SJSA1 (cell line): ENCODE measurements at places on chromosomes 6 and 20. TPM values are rescaled to one million over a fixed set of nuclear protein-coding genes. Genes with fewer than 3 reads are reported as not detected.
A peak's percentile ranks its signal among the peaks of the same experiment; 100 is the strongest.

DNA sequence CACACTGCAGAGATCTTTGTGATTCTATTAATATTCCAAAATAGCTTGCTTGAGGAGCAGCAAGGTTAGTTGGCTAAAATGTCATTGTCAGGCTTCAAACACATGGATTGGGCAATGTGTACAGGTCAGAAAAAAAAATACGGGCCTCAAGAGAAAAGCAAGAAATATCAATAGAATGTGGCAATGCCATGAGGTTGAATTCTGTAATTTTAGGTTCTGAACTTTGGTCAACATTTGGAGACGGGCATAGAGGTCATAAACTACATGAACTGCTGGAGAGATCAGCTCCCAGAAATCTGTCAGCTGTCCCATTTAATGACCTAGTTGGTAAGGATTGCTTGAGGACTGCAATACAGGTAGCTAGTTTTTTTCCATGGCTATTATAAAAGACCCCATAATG is 445.8 kb downstream of the HTR1B start:
- no peak overlapping the region for H3K4me3 ChIP-seq
- DNase-seq: no peak
- no peaks in the 10 kb centered on the region for H3K36me3 ChIP-seq
- H3K4me1 ChIP-seq: no peaks in the 10 kb centered on the region
- no peaks in the 10 kb centered on the region for H3K27me3 ChIP-seq

DNA sequence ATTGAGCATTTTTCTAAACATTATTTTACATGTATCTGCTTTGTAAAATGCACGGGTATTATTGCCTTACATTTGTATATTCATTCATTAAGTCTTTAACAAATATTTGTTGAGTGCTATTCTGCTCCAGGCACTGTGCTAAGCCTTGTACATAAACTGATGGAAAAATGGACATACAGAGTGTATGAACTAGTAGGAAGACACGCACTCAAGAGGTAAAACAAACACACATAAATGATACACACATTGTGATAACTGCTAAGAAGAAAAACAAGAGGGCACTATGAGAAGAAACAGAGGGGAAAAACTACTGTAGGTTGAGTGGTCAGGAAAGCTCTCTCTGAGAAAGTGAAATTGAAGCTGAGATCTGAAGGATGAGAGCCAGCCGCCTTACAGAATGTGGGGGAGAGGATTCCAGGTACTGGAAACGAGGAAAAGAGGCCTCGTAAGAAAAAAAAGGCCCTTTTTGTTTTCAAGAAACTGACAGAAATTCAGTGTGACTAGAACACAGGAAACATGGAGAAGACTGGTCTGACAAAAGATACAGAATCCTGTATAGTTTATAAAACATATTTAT is 117.5 kb downstream of the EYA4 start:
- no peak overlapping the region for H3K27ac ChIP-seq
- H3K36me3 ChIP-seq: no peaks in the 10 kb centered on the region
- H3K27me3 ChIP-seq: no peaks in the 10 kb centered on the region; the same call in 1 of the 2 replicates
- H3K4me1 ChIP-seq: no peaks in the 10 kb centered on the region

DNA sequence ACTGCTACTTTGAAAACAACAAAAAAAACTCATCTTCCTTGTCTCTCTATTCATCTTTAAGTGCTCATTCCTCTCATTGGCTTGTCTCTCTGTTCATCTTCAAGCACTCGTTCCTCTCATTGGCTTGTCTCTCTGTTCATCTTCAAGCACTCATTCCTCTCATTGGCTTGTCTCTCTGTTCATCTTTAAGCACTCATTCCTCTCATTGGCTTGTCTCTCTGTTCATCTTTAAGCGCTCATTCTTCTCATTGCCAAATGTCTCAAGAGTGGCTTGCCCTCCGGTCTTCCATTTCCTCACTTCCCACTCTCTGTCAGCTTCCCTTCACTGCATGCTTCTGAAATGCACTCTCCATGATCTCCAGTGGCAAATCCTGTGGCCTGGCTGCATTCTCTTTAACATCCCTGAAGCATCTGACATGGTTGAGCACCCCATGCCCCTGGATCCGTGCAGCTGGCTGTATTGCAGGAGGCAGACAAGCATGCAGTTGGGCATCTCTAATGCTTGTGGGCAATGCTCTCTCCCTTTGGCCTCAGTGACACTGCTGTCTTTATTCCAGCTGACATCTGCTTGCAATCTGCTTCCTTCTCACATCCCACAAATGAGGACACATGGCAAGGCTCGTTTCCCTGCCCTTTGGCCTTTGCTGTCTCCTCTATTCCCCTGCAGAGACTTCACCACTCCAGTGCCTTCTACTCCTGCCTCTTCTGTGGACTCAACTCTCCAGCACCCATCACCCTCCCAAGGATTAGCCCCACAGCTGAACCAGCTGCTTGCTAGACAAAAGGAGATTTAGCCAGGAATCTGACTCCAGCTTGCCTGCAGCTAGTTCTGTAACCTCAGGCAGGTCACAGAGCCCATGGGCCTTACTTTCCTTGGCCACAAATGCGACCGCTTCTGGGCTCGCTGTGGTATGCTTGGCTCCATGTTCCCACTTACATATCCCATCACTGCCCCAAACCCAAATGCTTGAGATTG is 143.2 kb upstream of the SNX9 start:
- H3K27me3 ChIP-seq: no peaks in the 10 kb centered on the region; the same call in 1 of the 2 replicates
- no peak overlapping the region for H3K4me3 ChIP-seq
- H3K36me3 ChIP-seq: no peaks in the 10 kb centered on the region
- no peak overlapping the region for H3K27ac ChIP-seq
- no peaks in the 10 kb centered on the region for H3K4me1 ChIP-seq

DNA sequence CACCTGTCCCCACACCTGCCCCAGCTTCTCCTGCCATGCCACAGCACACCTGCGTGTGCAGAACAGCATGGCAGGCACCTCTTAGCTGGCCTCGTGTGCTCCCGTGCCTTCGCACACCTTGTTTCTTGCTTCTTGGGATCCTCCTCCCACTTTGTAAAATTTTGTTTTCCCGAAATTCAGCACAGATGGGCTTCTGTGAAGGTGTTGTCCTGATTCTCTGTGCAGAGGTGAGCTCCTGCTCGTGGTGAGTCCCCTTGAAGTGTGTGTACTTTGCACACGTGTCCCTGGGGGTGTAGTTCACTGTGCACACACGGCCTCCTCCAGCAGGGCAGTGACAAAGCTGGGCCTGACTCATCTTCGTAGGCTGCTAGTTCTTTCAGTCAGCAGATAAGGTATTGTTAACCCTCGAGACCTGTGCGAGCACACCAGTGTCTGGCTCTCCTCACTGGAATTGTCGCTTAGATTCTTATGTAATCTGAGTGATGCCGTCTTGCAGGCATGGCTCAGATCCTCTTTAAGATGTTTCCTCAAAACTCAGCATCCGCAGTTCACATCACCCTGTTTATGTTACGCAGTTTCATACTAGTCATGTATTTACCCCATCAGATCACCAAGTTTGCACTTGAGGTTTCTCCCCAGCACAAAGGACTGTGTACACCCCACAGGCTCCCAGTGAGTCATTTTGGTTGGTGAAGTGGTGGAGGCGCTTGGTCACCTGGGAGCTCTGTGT is 77.7 kb downstream of the CDYL start:
- no peaks in the 10 kb centered on the region for H3K27me3 ChIP-seq
- no peak for DNase-seq
- no peaks in the 10 kb centered on the region for H3K36me3 ChIP-seq

- no peak overlapping the region for H3K27ac ChIP-seq
- DNase-seq: no peak
- peaks cover 24% of the 10 kb centered on the region for H3K4me1 ChIP-seq
- H3K27me3 ChIP-seq: no peaks in the 10 kb centered on the region; the same call in 1 of the 2 replicates
- no peak overlapping the region for H3K4me3 ChIP-seq
- H3K36me3 ChIP-seq: no peaks in the 10 kb centered on the region
Observed at GRCh38 chr6:133594652-133595110, 294.2 kb upstream of the TCF21 start.

- no peaks in the 10 kb centered on the region for H3K27me3 ChIP-seq
- no peak overlapping the region for H3K27ac ChIP-seq
- no peaks in the 10 kb centered on the region for H3K4me1 ChIP-seq
- no peaks in the 10 kb centered on the region for H3K36me3 ChIP-seq
- DNase-seq: no peak
- H3K4me3 ChIP-seq: no peak overlapping the region
Observed at GRCh38 chr20:3749087-3749688, 16.7 kb downstream of the HSPA12B start.

DNA sequence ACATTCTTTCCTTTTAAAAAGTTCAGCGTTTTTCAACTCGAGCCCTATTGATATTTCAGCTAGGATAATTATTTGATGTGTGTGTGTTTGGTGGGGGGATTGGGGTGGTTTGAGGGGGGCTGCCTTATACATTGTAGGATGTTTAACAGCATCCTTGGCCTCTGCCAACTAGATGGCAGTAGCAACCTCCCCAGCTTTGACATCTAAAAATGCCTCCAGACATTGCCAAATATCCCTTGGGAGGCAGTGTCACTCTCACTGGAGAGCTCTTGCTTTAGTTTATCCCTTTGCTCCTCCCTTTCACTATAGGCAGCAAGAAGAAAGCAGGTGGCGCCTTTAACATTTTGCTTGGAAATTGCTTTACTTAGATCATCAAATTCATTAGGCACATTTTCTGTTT is 14.6 kb upstream of the TP53TG5 start:
- no peak overlapping the region for H3K27ac ChIP-seq
- no peaks in the 10 kb centered on the region for H3K4me1 ChIP-seq
- no peaks in the 10 kb centered on the region for H3K27me3 ChIP-seq

DNA sequence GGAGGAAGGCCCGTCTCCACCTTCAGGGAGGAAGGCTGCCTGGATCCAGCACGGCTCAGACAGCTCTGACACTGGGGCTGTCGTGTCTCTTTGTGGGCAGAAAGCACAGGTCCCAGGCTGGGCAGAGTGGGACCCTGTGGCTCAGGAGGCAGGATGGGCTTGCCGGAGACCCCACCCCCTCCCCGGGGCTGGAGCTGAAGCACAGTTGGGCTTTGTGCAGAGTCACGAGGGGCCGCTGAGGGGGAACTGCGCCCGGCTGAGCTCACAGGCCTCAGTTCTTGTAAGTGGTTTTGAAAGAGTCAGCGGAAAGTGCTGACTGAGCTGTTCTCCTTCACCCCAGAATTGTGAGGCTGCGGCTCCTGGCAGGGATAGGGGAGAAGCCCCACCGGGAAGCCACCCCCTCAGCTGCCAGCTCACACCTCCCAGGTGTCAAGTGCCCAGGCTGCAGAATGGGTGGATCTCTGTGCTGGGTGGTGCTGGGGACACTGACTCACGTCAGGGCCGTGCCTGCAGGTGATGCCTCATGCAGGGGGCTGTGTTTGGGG is 145.5 kb upstream of the RNF24 start:
- H3K36me3 ChIP-seq: no peaks in the 10 kb centered on the region
- no peak for DNase-seq
- no peak overlapping the region for H3K27ac ChIP-seq
- no peaks in the 10 kb centered on the region for H3K27me3 ChIP-seq

- peak overlapping the region; percentile 72 for H3K27ac ChIP-seq
- H3K4me3 ChIP-seq: peak overlapping the region; percentile 18
- peaks cover 40% of the 10 kb centered on the region for H3K4me1 ChIP-seq
- H3K36me3 ChIP-seq: peaks cover 44% of the 10 kb centered on the region
- DNase-seq: peak; percentile 79
Observed at GRCh38 chr6:116251568-116252384, 2.1 kb downstream of the TSPYL4 start.

DNA sequence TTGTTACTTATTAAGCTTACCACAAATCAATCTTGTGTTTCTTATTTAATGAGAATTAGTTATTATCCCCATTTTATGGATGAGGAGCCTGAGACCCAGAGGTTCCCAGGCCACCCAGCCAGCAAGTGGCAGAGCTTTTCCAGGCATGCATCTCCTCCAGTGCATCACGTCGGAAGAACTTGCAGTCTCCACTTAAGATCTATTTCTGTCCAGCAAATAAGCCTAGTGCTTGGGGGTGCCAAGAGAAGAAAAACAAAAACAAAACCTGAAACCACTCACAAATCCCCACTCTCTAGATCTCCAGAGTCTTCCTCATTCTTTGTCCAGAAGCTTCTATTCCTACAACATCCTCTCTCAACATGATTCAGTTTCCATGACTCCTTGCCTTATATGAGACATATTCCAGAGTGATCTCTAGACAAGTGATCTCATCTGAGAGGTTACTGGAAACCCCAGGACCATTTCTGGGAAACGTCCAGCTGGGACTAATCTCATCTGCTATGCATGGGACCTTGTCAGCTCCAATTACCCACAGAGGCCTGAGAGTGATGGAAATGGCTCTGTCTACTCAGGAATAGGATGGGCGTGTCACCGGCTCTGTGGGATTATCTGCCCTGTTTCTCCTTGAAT is 4.1 kb downstream of the GUCA1B start:
- no peak for DNase-seq
- H3K27ac ChIP-seq: no peak overlapping the region
- no peaks in the 10 kb centered on the region for H3K36me3 ChIP-seq
- no peaks in the 10 kb centered on the region for H3K27me3 ChIP-seq

- peaks cover 6% of the 10 kb centered on the region for H3K4me1 ChIP-seq
- no peaks in the 10 kb centered on the region for H3K36me3 ChIP-seq
- DNase-seq: no peak
- H3K27me3 ChIP-seq: peaks cover 53% of the 10 kb centered on the region
Observed at GRCh38 chr6:98847779-98848538, 13.6 kb downstream of the POU3F2 start.

DNA sequence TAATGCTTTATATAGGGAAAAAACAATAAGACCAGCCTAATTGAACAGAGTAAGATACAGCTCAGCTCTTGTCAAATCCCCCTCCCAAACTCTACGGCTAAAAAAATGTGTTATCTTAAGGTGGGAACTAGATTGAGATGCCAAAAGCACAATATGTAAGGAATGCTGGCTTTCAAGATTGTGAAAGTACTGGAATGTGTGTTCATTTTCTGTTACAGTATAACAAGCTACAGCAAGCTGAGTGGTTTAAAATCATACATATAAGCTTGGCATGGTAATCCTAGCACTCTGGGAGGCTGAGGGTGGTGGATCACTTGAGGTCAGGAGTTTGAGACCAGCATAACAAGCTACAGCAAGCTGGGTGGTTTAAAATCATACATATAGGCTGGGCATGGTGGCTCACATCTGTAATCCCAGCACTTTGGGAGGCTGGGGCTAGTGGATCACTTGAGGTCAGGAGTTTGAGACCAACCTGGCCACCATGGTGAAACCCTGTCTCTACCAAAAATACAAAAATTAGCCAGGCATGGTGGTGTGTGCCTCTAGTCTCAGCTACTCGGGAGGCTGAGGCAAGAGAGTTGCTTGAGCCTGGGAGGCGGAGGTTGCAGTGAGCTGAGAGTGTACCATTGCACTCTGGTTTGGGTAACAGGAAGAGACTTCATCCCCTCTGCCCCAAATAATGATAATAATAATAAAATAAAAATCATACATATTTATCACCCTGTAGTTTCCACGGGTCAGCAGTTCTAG is 297.7 kb downstream of the DOK5 start:
- no peak overlapping the region for H3K27ac ChIP-seq
- H3K4me1 ChIP-seq: no peaks in the 10 kb centered on the region
- DNase-seq: no peak
- no peaks in the 10 kb centered on the region for H3K36me3 ChIP-seq
- no peak overlapping the region for H3K4me3 ChIP-seq
- H3K27me3 ChIP-seq: no peaks in the 10 kb centered on the region

- H3K36me3 ChIP-seq: no peaks in the 10 kb centered on the region
- peak; percentile 73 for DNase-seq
- peaks cover 20% of the 10 kb centered on the region for H3K4me1 ChIP-seq
- no peak overlapping the region for H3K4me3 ChIP-seq
Observed at GRCh38 chr6:166046226-166046625, 121.4 kb downstream of the TBXT start.

ATXN1 gene
- total RNA-seq: 20.8 and 24.8 TPM in 2 replicates

LY86 gene
- total RNA-seq: not detected in 2 replicates
